ENCODE measurements at places on chromosomes 12 and 14.

GRCh38 chr12:44076871-44077270, 241.0 kb downstream of the TMEM117 start:
- no peak for DNase-seq

DNA sequence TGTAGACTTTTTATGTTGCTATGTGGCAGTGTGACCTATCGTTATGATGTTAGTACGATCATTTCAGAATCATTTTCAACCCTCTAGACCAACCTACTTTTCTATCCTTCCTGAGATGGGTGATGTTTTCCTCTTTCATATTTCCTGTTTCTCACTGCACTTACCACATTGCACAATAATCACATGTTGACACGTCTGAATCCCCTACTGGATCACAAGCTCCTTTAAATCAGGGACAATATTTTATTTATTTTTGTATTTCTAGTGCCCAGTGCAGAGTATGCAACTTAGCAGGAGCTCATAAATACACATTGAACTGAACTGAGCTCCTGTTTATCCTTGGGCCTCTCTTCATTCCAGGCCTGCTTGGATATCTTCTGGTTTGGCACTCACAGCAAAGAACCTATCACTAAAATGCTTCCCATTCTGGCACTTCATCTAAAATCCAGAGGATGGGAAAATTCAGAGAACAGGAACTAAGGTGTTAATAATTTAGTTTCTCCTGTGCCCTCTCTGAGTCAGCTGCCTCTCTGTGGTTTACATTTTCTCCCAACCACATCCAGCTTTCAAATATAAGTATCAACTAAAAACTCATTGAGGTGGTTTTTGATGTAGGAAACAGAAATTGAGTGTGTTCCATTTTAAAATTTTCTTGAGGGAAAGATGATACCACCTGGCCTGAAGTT, 69.4 kb upstream of the DYRK2 start:
- DNase-seq = no peak

- no peak for DNase-seq
Measured at GRCh38 chr12:108575199-108575912, 13.0 kb downstream of the ISCU start.

DNA sequence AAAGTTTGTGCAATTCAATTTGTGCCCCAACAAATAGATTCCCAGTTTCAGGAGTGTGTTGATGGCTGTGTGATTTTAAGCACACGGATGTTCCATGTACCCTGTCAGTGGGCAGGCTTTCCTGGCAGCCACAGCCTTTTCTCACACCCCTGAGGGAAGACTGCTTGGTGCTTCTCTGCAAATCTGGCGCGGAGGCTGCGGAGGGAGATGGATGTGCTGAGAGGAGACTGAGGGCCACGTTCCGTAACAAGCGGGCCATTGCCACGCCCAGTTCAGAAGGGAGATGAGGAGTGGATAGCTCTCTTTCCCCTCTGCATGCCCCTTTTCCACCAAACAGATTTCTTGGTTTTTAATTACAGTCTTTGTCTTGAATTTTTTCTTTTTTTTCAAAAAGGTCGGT, 89.1 kb downstream of the BEGAIN start:
- DNase-seq = no peak

GRCh38 chr14:22560662-22561365, 28.2 kb downstream of the DAD1 start:
- peak; percentile 57 for DNase-seq
